ENCODE measurements at places on chromosomes 5 and 9.

- DNase-seq = no peak
Measured at GRCh38 chr9:27787891-27788290, 214.6 kb upstream of the C9orf72 start.

- DNase-seq = no peak
Measured at GRCh38 chr9:128568470-128569078, 16.2 kb downstream of the SPTAN1 start.

- DNase-seq = no peak
Measured at GRCh38 chr5:45694971-45695803, 993 bp downstream of the HCN1 start.

DNA sequence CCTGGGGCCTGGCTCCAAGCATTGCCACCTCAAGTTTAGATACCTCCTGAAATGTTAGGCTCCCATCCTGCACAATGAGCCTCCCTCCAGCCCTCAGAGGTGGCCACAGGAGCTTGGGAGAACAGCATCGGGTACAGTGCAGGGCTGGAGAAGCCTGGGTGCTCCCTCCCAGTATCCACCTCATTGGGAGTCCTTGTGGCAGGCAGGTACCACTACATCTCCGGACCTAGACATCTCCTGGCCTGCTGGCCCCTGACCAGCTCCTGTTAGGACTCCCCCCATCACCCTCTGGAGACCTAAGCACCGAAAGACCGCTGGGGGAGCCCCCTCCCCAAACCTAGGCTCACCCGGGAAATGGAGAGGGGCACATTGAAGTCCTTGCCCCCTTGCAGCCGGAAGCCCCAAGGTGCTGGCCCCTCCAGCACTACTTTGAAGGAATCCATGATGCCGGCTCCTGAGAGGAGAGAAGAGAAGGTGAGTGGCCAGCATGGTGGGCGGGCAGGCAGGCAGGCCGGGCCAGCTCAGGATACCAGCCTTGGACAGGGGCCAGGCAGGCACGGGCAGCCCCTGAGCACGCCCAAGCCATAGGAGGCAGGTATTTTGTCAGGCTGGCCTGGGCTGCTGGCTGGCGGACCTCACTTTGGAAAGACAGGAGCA, 1.2 kb downstream of the PDLIM7 start:
- no peak for DNase-seq

DNA sequence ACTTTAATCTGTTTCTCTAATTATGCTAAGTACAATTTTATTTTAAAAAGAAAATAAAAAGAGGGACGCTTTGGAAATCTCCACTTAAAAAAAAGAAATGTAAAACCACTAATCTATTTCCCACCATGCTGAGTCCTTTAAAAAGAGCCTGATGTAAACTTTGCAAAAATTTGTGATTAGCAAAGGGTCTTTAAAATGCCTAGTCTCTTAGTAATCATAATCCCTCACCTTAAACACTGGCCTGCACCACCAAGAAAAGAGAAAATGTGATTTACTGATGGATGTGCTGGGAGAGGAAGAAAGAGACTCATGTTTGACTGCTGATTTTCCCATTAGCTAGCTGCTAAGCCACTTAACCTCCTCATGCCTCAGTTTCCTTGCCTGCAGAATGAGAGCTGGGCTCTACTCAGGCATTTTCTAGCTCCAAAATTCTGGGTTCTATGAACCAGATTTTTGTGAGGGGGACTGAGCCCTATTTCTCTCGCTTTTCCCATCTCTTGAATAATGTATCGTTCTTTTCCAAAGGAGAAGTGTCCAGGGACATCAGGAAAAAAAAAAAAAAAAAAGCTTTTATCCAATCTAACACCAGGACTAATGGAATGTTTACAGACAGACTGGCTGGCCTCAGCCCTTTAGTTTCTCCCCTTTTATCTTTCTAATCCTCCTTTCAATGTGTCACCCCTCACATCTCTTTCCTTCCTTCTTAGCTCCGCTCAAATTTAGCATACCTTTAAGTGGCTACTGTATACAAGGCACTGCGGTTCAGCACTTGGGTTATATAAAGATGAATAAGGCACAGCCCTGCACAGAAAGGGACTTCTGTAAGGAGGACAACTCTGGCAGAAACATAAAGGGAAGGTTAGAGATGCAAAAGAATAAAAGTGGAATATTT, 312.4 kb downstream of the ARL15 start:
- DNase-seq = no peak

- DNase-seq = peak; percentile 43
Measured at GRCh38 chr5:175464074-175464941, 14.1 kb upstream of the SFXN1 start.

GRCh38 chr9:135698236-135698635, 1.0 kb downstream of the SOHLH1 start:
- no peak for DNase-seq

GRCh38 chr9:28960602-28961001, 1387.3 kb upstream of the C9orf72 start:
- DNase-seq = no peak

DNA sequence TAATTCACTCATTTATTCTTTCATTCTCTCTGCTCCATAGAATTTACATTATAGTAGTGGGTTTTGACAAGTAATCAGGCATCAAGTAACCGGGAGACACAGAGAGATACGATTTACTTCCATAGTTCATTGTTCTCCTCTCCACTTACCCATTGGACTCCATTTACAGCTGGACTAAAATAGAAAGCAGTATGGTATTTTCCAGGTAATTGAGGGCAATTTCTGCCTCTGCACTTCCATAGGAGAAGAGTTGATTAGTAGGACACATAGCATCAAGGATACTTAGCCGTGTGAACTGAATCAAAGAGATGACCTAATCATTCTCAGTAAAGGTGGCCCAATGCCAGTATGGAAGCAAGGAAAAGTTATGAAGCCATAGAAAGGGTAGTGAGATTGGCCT, 244.4 kb downstream of the COX7C start:
- no peak for DNase-seq

DNA sequence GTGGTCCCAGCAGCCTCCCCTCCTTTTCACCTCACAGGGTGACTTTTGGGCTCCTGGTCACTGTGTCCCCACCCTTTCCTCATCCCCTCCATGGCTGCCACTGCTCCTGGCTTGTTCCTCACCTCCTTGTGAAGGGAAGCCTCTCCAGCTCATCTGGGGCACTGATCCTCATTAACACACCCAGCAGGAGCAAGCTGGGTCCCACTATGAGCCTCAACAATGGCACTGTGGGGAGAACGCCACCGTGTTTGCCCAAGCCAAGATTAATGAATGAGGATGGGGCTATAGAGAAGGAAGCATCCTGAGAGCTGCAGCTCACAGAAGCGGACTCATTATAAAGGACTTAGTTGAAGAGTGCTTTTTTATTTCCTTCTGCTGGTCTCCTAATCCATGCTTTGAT, 118.4 kb downstream of the MARCHF11 start:
- DNase-seq = no peak

DNA sequence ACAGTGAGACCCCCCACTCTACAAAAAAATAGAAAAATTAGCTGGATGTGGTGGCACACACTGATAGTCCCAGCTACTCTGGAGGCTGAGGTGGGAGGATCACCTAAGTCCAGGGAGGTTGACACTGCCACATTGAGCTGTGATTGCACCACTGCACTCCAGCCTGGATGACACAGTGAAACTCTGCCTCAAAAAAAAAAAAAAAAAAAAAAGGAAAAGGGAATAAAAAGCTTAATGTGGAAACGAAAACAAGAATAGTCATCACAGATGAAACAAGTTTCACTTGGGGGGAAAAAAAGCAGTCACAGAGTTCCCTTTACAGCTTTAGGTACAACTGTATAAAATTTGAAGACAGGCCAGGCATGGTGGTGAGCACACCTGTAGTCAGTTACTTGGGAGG, 84.2 kb downstream of the FNBP1 start:
- no peak for DNase-seq

GRCh38 chr5:169979871-169980270, 424 bp downstream of the INSYN2B start:
- no peak for DNase-seq

DNA sequence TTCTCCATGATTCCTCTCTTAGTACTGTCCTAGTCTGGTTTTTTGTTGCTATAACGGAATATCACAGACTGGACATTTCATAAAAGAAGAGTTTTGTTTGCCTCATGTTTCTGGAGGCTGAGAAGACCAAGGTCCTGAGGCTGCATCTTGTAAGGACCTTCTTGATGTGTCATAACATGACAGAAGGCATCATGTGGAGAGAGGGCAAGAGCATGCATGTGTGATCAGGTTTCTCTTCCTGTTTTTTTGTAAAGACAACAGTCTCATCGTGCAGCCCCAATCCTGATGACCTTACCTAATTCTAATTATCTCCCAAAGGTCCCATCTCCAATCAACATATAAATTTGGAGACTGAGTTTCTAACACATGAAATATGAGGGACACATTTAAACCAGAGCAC, 108.4 kb downstream of the MSX2 start:
- no peak for DNase-seq

DNA sequence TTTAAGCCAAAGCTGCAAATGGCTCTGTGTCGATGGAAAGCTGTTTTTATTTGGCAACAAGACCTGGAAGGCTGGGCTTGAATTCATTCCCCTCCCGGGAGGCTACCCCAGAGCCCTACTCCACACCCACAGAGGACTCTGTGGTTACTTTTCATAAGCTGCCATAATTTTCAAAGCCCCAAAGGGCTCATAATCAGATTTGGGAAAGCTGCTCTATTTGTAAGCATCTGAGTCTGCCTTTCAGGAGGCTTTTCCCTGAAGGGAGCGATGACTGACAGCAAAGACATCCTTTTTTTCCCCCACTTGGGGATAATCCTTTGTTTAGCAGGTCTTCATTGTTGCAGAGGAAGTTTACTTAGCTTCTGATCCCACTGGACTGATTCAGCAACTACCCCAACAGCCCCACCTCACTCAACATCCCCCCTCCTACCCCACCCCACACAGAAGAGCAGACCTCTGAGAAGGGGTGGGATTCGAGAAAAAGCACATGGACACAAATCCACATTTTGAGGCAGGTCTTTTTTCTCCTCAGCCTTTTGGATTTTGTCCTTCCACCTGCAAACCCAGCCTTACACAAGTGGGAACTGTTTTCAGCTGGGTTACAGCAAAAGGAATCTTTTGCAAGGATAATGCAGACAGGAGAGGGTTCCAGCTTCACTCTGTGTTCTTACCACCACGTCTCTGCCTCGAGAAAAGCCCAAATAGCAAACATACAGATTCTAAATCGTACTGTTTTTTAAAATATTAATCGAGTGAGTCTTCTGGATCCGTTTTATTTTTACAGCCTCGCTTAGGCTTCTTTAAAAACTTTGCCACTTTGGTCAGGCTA, 244.4 kb upstream of the TUT7 start:
- DNase-seq = no peak

DNA sequence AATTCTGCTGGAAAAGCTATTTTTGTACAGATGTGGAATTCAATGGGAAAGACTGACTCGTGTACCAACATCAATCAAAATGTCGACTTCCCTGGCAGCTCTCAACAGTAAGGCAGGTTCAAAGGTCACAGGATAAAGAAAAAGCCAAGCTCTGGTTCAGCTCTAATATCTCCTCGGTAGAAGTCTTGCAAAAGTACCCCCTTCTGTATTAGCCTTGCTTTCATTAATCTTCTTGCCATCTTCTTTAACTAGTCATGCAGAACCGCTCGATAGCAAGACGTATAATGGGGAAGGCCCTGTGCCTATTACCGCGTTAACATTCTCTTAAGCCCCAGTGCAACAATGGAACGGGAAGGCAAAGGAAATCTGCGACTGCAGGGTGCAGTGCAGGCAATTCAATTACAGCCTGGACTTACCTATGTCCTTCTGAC, 201.2 kb downstream of the GAPVD1 start:
- no peak for DNase-seq

DNA sequence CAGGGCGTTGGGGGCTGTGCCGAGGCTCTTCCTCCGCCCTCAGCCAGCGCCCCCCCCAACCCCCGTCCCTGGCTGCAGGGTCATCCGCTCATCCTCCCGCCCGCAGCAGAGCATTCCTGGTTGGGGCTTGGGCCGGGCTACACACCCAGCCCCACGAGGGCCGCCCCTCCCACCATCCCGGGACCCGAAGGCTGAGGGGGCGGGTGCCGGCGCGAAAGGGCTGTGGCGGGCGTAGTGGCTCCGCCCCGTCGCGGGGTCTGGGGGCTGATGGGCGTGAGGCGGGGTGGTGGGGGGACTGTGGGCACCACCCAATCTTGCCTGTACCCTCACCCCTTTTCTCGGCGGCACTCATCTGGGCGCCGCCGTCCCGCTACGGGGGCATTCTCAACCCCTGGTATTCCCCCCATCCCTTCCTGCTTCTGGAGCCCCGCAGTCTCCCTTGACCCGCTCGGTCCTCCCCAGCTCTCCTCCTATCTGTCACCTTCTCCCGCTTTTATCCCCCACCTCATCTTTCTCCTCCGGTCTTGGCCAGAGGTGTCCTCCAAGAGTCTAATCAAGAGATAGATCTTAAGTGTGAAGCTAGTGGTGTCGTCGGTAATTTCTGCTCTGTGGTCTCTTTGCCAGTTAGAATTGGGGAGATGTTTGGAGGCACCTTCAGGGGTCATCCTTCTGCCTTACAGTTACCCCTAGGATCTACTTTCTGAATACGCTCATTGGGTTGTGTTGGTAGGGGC, 1.6 kb downstream of the FER start:
- peak; percentile 61 for DNase-seq

DNA sequence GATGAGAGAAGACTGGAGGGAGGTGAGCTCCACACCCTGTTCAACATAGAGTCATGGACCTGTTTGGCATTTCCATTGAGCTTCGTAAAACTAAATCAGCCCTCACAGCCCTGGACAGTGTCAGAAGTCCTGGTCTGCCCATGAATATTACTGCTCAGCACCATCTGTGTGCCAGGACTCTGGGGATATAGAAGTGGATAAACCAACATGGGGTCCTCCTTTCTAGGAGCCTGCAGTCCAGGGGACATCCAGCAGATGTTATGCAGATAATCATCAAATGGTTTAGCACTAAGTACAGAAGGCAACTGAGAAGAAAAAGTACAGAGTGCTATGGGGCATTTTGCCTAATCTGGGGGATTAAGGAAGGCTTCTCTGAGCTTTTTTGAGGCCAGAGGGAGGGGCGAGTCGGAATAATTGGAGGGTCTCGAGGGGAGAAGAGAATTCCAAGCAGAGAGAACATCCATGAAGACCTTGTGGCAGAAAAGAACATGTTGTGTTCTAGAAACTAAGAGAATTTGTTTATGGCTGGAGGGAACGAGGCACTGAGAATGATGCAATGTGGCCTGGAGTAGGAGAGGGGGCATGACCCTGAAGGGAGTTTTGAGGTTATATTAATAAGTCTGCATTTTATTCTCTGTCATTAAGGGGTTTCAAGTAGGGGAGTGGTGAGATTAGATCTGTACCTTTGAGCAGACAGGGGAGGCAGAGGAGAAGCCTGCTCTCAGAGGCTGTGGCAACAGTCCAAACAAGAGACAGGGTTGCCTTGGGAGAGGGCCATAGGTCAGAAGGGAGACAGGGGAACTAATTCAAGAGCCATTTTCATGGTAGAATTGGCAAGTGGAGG, 63.5 kb upstream of the SLC2A8 start:
- DNase-seq = no peak

DNA sequence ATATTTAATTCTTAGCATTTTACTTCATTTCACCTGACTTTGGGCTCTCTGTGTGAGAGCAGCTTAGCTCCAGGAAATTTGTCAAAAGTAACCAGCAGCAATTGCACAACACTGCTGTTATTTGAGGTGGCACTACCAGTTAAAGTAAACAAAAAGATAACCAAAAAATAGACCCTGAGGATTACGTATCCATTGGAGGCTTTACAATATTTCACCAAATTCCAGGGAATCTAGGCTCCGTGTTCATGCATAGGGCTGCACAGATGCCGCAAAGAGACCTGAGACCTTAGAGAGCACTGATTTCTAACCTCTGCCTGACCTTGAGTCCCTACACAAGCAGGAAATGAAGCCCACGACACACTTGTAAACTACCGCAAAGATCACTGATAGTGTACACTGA, 1392.7 kb upstream of the CDH6 start:
- DNase-seq = no peak

All from activated CD4-positive, alpha-beta T cell treated with anti-CD3 and anti-CD28 coated beads for 4 hours (primary cell).